K562 (cell line): ENCODE measurements at places on chromosomes 1 and 21. TPM values are rescaled to one million over a fixed set of nuclear protein-coding genes. Genes with fewer than 3 reads are reported as not detected.

GJB3 gene
- total RNA-seq: not detected in 2 replicates

F13B gene
- total RNA-seq: not detected in 2 replicates

C1orf87 gene
- not detected in 2 replicates for total RNA-seq

FOXO6 gene
- total RNA-seq: 0.31 and 0.38 TPM in 2 replicates

DISP1 gene
- total RNA-seq: 0.02 and 0.09 TPM in 2 replicates

TTC24 gene
- not detected in 2 replicates for total RNA-seq

VASH2 gene
- total RNA-seq: 0.13 and 0.40 TPM in 2 replicates

SRGAP2C gene
- 21.1 and 21.9 TPM in 2 replicates for total RNA-seq

FAM151A gene
- not detected in 2 replicates for total RNA-seq

SLC2A5 gene
- total RNA-seq: 0.04 TPM in 1 of 2 replicates, not detected in the other

ELF3 gene
- 0.63 and 1.2 TPM in 2 replicates for total RNA-seq

MCOLN2 gene
- 0.18 and 0.27 TPM in 2 replicates for total RNA-seq

HSD3B2 gene
- total RNA-seq: 0.96 and 1.1 TPM in 2 replicates

GNG12 gene
- total RNA-seq: 3.7 and 4.1 TPM in 2 replicates

GRCh38 chr1:66275083-66275482, 258.9 kb upstream of the SGIP1 start:
- DNase-seq: no peak

DNA sequence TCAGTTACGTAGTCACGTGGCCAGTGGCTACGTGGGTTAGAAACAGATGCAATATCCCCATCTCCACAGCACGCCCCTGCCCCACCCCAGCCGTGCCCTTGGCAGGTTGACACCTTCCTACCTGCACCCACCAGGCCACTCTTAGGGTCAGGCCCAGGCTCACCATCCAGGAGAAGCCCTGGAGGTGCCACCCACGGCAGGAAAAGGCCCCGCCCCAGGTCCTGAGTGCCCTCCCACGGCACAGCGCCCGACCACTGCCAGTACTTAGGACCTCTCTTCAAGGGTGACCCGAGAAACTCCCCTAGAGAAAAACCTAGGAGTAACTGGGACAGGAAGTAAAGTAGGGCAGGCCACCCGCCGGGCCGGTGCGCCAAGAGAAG, 1.5 kb downstream of the C1orf35 start:
- DNase-seq: peak; percentile 32

- DNase-seq: peak; percentile 54
Observed at GRCh38 chr1:58857680-58858673, 74.1 kb upstream of the JUN start.

DNA sequence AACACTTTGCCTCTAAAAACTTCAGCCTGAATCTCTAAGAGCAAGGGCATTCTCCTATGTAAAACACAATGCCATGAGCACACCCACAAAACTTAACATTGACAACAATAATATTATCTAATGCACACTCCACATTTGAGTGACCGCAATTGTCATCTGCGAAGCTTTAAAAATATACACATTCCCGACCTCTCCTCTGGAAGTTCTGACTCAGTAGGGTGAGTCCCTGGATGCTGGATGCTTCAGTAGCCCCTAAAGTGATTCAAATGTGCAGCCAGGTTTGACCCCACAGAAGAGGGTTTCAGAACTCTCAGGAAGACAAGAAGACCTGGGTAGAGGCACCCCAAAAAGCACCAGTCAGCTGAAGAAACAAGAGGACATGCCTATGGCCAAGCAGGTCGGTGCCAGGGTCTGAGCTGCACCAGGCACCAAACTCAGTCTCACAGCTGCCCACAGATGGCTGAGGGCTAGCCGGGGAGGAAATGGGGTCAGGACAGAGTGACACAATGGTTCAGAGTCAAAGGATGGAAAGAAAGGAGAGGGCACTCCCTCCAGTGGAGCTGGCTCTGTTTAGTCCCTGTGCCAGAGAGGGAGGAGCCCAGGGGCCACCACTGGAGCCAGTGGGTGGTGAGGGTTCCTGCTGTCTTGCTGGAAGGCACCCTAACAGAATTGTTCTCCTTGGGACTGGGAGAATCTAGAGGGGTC, 17.4 kb downstream of the PIK3C2B start:
- DNase-seq: no peak

DNA sequence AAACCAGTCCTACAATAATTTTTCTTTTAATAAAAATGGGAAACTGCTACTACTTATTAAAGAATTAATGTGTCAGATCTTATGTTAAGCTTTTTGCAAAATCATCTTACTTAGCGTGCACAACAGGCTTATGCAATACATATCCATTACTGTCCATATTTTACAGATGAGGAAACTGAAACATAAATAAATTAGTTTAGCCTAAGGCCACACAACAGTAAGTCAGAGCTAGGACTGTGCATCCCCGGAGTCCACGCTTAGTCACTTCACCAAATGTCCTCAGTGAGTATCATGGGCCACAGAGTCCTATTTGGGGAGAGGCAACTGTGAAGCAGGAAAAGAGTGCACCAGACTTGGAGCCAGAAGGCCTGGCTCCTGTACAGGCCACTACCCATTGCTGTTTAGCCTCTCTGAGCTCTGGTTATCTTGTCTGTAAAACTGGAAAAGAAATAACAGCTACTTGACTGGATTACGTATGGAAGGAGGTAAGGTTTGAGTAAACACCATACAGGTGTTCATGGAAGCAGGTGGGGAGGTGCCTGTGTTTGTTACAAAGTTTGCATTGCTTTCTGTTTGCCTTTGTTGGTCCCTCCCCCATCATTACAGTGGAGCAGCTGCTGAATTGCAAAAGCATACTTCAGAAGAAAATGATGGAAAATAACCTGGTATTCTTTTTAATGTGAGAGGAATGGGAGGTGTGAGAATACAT, 192.8 kb downstream of the FCRL5 start:
- DNase-seq: no peak

- no peak for DNase-seq
Observed at GRCh38 chr1:223674119-223674890, 8.8 kb upstream of the CAPN8 start.

DNA sequence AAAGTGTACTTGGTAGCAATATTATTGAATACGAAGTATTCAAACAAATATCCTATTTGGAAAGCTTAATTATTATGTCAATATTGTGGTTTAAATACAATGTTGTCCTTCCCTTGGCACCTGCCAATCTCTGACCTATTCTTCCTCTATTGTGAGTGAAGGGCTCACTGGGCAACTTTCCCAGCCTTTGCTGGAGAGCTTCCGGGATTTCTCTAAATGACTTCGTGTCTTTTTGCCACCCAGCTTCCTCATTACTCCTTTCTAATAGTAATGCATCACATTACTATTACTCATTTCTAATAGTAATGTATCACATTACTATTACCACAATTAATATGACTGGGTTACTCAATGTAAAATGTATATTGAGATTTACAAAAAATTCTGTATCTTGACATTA, 880.6 kb downstream of the BRINP3 start:
- DNase-seq: no peak

DNA sequence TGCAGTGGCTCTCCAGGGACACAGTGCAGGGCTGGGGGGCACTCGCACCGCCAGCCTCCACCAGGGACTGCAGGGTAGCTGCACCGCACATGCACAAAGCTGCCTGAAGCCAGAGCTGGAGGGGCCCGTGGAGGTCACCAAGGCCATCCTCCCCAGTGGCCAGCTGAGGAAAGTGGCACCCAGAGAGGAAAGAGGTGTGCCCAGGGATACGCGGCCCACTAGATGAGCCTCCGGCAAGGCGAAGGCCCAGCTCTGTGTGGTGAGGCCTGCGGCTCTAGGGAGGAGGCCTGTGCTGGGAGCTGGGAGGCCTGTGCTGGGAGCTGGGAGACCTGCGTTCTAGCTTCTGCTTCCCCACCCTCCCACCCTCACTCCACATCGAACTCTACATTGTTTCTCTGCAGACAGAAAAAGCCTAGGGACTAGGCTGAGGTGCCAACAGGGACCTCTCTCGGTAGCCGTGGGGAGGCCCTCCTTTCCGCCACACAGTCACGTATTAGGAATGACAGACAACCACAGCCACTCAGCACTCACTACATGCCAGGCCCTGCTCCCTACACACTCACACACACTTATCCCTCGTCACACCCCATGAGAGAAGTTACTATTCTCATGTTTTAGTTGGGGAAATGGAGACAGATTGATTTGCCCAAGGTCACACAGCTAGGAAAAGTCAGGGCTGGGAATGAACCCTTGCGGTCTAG, 921 bp upstream of the ASCL5 start:
- no peak for DNase-seq

DNA sequence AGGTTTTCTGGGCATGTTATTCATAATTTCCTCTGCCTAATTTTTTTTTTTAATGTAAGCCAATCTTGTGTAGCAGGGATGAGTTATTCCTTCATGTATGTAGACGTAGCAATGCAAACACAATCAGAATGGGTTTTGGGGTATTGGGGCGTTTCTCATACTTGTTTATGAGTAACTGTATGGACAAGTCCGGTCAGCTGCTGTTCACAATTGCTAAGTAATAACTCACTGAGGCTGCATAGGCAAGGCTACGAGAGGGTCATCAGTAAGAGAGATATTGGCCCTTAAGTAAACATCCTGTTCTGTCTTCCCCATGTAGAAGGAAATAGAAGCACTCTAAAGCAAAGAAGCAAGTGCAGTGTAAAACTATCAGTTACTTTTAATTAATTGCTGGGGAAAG, 9.5 kb upstream of the TARS2 start:
- peak; percentile 44 for DNase-seq

- DNase-seq: peak; percentile 64
Observed at GRCh38 chr1:156608036-156608674, 6.9 kb upstream of the GPATCH4 start.

DNA sequence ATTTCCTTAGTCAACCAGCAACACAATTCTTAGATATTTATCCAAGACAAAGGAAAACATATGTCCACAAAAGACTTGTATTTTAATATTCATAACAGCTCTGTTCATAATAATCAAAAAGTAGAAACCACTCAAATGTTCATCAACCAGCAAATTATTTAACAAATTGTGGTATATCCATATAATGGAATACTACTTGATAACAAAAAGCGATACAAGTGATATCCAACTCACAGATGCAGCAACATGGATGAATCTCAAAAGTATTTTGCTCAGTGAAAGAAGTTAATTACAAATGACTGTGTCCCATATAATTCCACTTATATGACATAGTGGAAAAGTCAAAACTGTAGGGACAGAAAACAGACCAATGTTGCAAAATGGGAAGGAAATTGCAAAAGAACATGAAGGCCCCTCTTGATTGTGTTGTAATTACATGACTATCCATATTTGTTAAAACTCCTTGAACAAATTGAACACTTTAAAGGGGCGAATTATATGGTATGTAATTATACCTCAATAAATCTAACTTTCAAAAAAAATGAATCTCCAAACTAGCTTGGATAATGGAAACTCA, 116.9 kb downstream of the EDEM3 start:
- DNase-seq: no peak

GRCh38 chr1:34013958-34014737, 150.3 kb downstream of the HMGB4 start:
- DNase-seq: peak; percentile 37

DNA sequence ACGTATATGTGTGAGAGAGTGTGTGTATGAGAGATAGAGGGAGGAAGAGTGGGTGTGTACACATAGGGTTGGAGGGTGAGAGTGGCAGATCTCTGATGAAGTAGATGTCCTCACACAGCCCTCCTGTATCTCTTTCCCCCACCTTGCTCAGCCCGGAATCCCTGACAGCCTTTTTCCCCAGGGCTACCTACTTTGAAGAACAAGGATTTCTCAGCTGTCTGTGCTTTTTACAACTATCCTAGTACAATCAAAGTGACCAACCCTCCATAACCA, 29.1 kb upstream of the CADM3 start:
- DNase-seq: no peak

GRCh38 chr21:18467715-18468114, 64.1 kb upstream of the TMPRSS15 start:
- DNase-seq: no peak

DNA sequence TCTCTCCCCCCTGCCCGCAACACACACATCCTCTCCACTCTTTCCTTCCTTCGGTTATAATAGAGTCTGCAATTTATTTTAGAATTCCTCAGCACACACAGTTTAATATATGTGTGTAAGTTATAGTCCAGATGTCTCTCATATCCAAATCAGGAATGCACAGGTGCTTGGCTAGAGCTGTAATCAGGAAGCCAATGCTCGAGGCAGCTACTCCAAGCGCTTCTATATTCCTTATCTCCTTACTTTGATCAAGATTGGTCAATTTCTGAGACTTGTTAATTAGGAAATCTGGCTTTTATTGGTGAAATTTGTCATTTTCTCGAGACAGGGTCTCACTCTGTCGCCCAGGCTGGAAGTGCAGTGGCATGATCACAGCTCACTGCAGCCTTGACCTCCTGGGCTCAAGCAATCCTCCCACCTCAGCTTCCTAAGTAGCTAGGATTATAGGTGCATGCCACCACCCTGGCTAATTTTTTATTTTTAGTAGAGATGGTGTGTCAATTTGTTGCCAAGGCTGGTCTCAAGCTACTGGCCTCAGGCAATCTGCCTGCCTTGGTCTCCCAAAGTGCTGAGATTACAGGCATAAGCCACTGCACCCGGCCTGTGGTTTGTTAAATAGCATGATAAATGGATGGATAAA, 27.7 kb downstream of the RPL5 start:
- DNase-seq: no peak

GRCh38 chr1:46520063-46520911, 30.7 kb downstream of the DMBX1 start:
- peak; percentile 66 for DNase-seq

DNA sequence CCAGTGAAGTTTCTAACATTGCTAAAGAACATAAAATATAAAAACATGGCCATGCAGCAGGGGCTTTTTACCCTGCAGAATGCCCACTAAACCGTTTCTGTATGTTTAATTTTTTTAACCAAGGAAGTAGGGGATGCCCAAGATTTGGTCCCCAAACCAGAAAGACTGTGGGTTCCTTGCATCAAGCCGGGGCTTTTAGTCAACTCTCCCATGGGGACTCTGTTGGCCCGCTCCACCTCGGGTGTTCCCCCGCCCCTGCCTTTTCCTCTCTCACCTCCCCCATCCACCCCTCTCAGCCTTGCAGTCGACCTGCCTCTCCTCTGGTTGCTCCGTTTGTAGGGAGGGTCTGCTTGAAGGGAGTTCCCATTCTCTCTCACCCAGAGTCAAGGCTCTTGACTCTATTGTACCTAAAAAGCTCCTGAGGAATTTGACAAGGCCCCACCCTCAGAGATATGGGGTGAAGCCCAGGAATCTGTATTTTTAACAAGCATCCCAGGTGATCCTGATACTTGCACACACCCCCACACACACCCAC, 117.5 kb downstream of the TOMM20 start:
- no peak for DNase-seq

GRCh38 chr1:179881642-179882252, 338 bp upstream of the TOR1AIP1 start:
- DNase-seq: no peak

GRCh38 chr1:111476761-111477309, 3.1 kb downstream of the C1orf162 start:
- DNase-seq: peak; percentile 21

DNA sequence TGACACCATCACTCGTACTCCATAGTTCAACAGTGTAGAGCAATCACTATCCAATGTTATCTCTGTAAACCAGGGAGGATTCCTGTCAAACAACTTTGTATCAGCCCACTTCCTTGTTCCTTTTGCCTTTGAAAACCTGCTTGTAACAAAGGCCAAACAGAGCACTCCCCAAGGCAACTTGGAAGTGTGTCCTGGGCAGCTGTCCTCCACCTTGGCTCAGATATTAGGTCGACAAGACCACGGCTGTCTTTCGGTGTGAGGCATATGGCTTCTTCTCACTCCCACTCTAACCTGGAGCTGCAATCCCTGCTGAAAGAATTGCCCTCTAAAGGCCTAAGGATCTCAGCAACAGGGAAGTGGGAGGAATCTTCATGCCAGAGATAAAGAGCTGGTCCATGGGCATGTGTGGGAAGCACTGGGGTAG, 66.7 kb downstream of the ITPKB start:
- DNase-seq: no peak

- DNase-seq: no peak
Observed at GRCh38 chr1:30762930-30763650, 5.5 kb upstream of the LAPTM5 start.
